ENCODE measurements at places on chromosomes 7 and 10.

GRCh38 chr7:100369105-100369504, 4.2 kb upstream of the PILRA start:
- no peak for DNase-seq

DNA sequence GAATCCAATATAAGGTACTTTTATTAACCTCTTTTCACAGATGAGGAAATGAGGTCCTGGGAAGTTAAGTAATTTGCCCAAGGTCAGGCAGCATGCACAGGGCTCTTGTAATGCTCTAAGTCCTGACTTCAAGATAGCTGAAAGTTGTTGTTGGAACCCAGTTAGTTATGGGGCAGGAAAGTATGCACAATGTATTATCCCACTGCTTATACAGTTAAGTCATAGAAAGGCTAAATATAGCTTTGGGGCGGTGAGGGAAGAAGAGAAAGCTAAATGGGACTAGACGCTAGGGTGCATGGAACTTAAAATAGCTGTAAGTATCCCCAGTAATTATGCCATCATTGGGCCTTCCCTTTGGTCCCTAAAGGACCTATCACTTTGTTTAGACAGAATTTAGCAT, 9.2 kb downstream of the GLCCI1 start:
- DNase-seq = no peak

GRCh38 chr7:129224251-129225205, at the start of gene AHCYL2:
Gene AHCYL2 (plus strand): TSS chr7:129225030.
- DNase-seq = peak; percentile 100

GRCh38 chr7:36659638-36660341, 64.5 kb downstream of the AOAH start:
- DNase-seq = no peak

DNA sequence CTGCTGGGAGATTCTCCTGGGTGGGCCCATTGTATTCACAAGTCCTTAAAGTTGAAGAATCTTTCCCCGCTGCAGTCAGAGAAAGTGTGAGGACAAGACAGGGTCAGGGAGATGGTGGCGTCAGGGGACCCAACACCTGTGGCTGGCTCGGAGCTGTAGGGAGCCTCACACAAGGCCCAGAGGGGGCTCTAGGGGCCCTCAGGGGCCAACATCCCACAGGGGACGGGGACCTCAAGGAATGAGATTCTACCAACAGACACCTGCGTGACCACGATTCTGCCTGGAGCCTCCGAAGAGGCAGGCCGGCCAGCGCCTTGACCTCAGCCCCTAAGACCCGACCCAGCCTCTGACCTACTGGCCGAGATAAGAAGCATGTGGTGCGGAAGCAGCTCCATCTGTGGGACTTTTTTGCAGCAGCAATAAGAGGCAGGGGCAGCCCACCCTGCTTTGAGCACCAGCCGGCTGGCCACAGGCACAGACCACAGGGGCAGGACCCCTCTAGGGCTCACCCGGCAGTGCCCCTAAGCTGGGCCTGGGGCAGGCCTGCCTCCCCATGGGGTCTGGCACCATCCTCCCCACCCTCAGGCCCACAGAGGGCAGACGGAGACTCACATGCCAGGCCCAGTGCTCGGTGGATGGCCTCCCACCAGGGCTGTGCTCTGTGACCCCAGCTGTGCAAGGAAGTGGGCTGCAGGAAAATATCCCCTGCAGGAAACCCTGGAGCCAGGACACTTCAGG, 13.2 kb downstream of the RASGEF1A start:
- peak; percentile 67 for DNase-seq

Measured in upper lobe of left lung (tissue), 6 donors.